ENCODE measurements at places on chromosomes 4 and X.

GRCh38 chrX:40470830-40471429 is 109.8 kb upstream of the ATP6AP2 start:
- DNase-seq: no peak

GRCh38 chr4:59393780-59394179 is 1806.3 kb upstream of the ADGRL3 start:
- no peak for DNase-seq

DNA sequence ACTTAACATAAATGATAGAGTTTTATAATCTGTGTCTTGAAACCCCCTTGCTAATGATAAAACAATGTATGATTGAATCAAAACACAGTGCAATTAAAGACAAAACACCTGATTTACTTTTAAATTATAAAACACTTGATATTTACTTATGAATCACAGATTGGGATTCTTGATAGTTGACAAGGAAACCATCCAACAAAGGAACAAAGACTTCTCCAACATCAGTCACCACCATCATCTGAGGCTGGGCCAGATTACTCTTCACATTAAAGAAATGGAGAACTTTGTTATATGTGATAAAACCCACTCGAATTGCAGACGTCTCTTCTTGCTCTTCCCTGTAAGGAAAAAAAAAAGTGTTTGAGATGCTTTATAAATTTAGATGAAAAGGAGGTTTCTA is 67.4 kb downstream of the METTL14 start:
- DNase-seq: no peak

DNA sequence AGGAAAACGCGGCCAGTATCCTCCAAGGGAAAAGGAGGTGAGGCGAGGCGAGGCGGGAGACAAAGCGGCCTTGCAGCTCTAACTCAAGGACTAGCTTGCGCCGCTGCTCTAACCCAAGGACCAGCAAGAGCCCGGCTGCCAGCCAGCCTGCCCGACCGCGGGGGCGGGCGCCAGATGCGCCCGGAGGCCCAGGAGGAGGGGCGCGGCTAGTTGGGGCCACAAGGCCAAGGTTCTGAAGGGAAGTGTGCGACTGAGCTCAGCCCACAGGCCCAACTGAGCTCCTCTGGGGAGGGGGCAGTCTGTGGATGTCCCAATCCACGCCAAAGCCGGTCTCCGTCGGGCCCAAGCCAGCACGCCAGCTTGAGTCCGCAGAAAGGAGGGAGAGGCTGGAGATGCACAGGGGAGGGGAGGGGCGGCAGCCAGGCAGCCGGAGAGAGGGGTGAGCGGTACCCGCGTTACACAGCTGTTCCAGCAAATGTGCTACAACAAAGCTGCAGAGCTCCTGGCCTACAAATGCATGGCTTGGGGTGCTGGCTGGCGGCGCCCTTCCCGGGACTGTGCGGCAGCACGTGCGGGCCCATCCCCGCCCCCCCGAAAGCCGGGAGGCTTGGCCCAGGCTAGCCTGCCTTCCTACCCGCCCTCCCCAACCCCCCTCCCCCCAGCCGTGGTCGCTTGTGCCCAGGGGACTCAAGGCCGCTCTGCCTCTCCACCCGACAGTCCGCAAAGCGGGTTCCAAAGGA is 637 bp downstream of the AMER1 start:
- peak; percentile 53 for DNase-seq

DNA sequence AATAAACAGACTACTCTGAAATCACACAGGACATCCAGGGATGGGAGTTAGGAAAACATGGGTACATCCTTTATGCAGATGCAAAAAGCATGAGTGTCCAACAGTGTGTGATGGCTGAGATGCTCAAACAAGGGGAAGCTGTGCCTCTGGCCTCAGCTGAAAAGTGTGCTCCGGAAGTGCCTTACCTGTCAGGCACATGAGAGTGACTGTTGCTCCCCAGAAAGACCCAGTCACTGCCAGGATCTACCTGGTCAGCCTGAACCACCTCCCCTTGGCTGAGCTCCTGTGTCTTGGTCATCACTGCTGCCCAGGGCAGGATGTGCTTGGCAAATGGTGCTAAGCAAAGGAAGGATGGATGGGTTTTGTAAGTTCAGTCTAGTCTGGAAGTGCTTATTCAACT is 4.0 kb downstream of the PPP2R2C start:
- DNase-seq: no peak

DNA sequence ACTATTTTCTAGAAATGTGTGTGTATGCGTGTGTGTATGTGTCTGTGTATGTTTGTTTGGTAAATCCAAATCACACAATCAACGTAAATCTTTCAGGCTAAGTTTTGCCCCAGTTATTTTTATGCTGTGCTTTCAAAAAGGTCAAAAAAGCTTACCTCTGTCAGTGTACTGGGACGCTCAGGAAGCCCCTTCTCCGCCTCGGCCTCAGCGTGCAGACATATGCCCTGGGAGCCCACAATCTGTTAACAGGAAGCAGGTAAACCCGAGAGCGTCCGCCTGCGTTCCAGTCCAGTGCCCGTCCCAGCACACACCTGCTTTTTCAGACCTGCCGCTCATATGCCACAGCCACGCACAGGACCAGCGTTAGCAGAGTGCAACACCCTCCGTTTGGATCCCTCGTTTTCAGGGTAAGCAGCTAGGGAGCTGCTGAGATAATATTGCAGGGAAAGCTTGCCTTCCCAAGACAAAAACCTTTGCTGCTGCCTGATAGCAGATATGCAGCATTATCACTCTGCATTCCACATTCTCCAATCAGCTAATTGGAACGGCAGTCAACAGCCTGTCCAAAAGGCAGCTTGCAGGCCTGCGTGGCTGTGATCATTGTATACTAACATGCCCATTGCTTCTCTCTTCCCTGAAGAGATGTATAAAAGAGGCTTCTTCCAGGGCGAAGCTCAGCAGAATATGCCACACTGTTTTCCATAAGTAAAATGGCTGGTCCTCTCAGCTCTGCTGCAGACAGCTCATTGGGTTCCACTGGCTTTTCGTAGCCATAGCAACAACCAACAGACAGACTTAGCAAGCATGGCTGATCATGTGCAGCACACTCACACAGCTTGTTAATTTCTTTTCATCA is at the start of gene SORBS2:
SORBS2 (minus strand) TSS at position 686 of the 856 bp plus-strand sequence. CDS start 121,623 bp downstream, outside the sequence.
- DNase-seq: no peak

DNA sequence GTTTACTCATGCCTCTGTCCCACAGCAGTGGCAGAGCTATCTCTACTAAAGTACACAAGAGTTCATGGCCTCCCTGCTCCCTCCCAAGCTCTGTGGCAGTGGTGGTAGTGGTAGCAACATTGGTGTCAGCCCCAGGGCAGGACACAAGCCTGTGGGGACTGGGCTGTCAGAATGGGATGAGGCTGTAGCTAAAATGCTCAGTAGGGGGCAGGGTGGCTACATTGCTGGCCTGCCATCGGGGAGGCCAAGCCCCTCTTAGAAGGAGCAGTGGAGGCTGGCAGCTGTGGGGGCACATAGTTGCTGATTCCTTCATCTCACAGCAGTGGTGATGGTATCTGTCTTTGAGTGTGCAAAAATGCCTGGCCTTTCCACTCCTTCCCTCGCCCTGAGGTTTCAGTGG is 461.7 kb downstream of the PCDH18 start:
- DNase-seq: no peak

GRCh38 chr4:158255727-158256324 is 45.5 kb downstream of the TMEM144 start:
- no peak for DNase-seq
